ENCODE measurements at places on chromosomes 12 and 14. TPM values are rescaled to one million over a fixed set of nuclear protein-coding genes. Genes with fewer than 3 reads are reported as not detected.

Gene TMBIM4
- total RNA-seq = 95.8 TPM

Gene STX2
- 31.6 TPM for total RNA-seq

Gene NOVA1
- total RNA-seq = 1.5 TPM

Gene AQP6
- not detected for total RNA-seq

Gene ABCD2
- 0.26 TPM for total RNA-seq

Gene CALM1
- total RNA-seq = 694 TPM

Gene PTPRB
- total RNA-seq = 2.3 TPM

Gene RAB35
- 20.8 TPM for total RNA-seq
